ENCODE measurements at places on chromosomes 6 and 20. TPM values are rescaled to one million over a fixed set of nuclear protein-coding genes. Genes with fewer than 3 reads are reported as not detected.

- DNase-seq: no peak
These were observed 172.0 kb downstream of the SCP2D1 start for GRCh38 chr20:18985551-18985950.

GRCh38 chr6:104509355-104509754 is 350.4 kb downstream of the HACE1 start:
- DNase-seq: no peak

The CD24 gene
- 560 TPM for total RNA-seq

DNA sequence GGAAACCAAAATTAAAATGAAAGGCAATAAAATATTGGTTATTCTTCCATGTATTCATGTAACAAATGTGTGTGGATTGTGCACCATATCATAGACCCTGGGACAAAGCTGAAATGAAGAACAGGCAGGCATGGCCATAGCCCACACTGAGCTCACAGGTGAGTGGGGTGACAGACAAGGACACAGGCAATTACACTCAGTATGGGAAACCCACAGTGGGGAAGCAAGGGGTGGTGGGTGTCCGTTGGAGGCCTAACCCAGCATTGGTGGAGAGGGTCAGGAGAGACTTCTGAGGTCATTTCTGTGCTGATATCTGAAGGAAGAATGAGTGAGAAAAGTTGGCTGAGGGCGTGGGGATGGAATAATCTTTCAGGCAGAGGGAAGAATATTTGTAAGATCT is 47.6 kb upstream of the MAP3K4 start:
- no peak for DNase-seq

The PSMA7 gene
- total RNA-seq: 270 TPM

The CENPB gene
- 40.9 TPM for total RNA-seq

DNA sequence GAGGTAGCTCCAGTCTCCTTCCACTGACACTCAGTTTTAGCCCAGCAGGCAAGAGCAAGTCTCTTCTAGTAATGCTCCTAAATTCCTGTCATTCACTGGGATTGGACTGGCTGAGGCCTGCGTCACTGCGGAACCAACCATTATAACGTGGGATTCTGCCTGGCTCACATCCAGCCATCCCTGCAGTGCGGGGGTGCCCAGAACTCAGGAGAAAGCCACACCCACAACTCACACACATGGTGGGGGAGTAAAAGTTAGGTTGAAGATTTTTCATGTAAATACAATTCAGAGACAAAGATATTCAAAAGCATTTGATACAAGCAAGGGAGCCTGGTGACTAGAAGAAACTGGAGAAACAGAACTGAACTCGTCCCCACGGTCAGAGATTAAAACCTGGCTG is 504.0 kb upstream of the CDH4 start:
- no peak for DNase-seq

DNA sequence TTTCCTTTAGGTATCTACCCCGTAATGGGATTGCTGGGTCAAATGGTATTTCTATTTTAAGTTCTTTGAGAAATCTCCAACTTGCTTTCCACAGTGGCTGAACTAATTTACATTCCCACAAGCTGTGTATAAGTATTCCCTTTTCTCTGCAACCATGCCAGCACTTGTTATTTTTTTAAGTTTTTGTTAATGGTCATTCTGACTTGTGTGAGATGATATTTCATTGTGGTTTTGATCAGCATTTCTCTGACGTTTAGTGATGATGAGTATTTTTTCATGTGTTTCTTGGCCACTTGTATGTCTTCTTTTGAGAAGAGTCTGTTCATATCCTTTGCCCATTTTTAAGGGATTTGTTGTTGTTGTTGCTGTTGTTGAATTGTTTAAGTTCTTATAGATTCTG is 871.1 kb downstream of the KIF16B start:
- no peak for DNase-seq

DNA sequence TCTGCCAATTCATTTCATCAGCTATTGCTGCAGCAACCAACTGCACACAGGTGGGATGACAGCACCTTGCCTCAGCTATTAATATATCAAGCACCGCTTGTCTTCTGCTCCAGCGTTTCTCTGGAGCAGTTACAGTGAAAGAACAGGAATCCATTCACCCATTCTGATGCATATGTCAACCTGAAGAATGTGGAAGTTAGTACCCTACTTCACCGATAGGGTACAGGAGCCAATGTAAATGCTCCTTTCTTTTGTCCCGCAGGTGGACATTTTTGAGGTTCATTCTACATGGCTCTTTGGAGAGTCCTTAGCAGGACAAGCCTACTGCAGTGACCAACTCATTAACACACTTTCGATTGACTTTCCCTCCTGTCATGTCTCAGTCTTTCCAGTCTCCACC is 139.9 kb upstream of the PRND start:
- no peak for DNase-seq

- DNase-seq: no peak
These were observed 12.3 kb downstream of the BTBD3 start for GRCh38 chr20:11929947-11930346.

GRCh38 chr6:116328528-116328903 is 42.2 kb upstream of the DSE start:
- DNase-seq: no peak

DNA sequence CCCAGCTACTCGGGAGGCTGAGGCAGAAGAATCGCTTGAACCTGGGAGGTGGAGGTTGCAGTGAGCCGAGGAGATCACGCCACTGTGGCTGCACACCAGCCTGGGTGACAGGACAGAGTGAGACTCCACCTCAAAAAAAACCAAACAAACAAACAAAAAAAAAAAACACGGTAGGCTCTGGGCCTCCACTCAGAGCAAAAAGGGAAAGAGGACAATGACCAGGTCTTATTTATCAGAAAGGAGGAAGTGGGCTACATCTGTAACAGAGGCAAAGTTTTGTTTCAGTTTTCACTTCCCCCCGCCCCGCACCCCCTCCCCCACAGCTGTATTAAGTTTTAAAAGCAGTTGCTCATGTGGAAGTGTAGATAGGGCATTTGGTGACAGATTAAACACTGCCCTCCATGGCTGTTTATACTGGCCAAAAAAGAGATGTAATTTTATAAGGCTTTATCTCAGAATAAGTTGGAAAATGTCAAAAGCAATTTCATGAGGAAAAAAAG is 114.6 kb downstream of the RCAN2 start:
- no peak for DNase-seq

GRCh38 chr20:24987873-24988835 is 4.4 kb downstream of the APMAP start:
- DNase-seq: no peak

- DNase-seq: no peak
These were observed 58.6 kb downstream of the GFOD1 start for GRCh38 chr6:13428583-13429405.

The SIRPA gene
- 16.0 TPM for total RNA-seq

The ELOVL2 gene
- total RNA-seq: 24.8 TPM

DNA sequence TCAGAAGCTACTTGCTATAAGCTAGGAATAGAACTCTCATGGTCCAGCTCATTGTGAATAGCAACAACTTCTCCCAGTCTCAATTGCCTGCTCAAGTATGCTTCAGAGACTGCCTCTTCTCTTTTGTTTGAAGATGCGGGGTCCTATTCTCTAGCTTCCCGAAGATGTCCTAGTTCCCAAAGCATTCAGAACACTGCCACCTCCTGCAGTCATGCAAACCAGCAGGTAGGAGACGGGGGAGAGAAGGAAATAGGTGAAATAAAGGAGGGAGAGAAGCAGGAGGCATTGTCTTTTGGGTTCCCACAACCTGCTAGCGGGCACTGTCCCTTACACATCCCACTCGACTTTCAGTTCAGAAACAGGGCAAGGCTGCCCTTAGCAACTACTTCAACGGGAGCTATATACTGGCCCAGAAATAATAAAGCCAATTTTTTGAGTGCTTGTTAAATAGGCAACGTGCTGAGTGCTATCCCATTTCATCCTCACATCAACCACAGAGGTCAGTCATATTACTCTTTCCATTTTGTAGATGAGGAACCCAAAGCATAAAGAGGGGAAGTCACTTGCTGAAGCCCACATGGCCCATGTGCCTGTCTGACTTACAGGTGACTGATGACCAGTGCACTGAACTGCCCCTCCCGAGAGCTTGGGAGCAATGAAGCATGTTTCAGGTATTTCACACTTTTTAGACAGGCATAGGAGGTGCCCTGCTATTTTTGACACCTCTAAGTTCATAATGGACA is 61.9 kb upstream of the ATXN1 start:
- no peak for DNase-seq

- no peak for DNase-seq
These were observed 61.1 kb downstream of the TBC1D7 start for GRCh38 chr6:13267142-13267651.

GRCh38 chr6:140806431-140806830 is 1326.3 kb upstream of the GJE1 start:
- no peak for DNase-seq

GRCh38 chr6:148898376-148899014 is 151.7 kb downstream of the UST start:
- DNase-seq: no peak

The SLC12A5 gene
- not detected for total RNA-seq

DNA sequence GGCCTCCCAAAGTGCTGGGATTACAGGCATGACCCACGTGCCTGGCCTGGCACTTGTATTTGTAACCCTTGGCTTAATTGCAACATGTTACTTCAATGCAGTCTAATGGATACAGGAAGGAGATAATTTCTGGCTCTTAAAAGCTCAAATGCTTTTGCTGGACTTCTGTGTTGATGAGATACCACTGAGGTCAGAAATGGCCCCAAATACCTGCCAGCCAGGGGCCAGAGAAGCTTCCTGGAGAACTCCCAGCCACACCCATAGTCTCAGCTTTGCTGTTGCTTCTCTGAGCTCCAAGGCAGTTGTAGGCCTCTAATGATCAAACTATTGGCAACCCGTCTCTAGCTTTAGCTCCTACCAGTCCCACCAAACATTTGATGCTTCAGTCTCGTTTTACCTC is 14.2 kb upstream of the ZNFX1 start:
- no peak for DNase-seq

DNA sequence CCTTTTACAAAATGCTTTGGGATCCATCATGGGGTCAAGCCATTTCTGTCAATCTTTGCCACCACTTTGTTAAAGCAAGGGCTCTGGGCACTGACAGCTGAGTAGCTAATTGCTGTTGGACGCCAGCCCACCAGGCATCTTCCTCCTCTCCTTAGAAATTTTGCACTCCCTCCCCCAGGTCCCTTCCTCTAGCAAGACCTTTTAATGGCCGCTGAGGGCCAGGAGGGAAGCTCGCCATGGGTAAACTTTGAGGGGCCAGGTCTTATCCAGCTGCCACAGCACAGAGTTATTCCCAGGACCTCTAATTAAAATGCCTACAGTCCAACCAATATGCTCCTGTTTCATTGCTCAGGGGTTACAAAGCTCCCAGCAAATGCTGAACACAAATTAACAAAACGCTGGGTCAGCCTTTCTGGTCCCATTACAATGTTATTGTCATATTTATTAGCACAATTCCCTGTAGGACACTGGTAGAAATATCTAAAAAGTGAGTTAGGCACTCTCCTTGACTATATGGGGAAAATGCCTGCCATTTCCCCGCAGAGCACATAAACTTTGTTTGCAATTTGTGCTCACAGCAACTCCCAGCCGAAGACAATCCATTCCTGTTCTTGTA is 16.8 kb downstream of the SCML4 start:
- DNase-seq: no peak

GRCh38 chr20:15860850-15861249 is 712.4 kb downstream of the KIF16B start:
- DNase-seq: no peak

DNA sequence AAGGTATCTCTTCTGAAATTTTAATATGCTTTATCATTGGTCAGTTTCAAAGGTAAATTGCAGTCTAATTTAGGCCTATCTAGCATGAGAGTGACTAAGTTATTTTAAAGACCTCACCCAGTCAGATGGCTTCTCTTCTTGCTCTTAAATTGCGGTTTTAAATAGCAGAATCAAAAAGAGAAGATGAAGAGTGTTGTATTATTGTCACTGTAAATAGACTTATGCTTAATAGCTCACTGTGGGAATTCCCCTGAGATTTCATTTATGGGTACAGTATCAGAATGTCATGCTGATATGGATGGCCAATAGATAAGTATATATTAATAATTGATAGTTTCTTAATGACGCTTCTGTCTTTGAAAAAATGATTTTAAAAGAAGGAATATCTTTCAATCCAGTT is 35.7 kb downstream of the AIG1 start:
- DNase-seq: no peak

The ADAM33 gene
- 14.8 TPM for total RNA-seq

- no peak for DNase-seq
These were observed 122.7 kb upstream of the BEND6 start for GRCh38 chr6:56832225-56832624.

DNA sequence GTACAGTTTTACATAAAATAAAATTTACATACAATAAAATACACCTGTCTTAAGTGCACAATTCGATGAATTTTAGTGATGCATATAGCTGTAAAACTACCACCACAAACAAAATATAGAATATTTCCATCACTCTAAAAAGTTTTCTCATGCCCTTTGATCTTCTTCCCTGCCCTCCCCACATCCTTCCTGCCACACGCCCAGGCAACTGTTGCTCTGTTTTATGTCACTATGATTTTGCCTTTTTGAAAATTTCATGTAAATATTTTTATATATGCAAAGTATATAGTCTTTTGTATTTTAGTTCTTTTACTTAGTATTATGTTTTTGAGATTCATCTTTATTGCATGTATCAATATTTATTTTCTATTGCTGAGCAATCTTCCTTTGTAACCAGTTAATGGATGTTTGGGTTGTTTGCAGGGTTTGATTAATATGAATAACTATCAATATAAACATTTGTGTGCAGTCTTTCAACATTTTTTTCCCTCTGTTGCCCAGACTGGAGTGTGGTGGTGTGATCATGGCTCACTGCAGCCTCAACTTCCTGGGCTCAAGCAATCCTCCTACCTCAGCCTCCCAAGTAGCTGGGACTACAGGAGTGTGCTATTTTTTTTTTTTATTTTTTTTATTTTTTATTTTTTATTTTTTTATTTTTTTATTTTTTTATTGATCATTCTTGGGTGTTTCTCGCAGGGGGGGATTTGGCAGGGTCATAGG is 23.8 kb upstream of the SAMHD1 start:
- DNase-seq: no peak

DNA sequence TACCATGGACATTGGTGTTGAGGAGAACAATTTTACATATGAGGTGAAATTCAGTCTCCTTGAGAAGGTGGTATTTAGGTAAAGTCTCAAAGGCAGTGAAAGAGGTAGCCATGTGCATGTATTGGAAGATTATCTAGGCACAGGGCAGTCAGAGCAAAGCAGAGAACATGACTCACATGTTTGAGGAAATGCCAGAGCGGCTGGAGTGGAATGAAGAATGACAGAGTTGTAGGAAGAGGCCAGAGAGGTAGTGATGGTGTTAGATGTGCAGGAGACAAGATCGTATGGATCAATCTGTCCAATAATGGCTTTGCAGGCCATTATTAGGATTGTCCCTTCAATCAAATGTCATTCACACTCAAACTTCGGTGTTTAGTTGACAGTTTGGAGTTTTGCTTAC is 449.4 kb upstream of the PTCHD4 start:
- peak; percentile 16 for DNase-seq
